ENCODE measurements at places on chromosomes 11 and 22.

DNA sequence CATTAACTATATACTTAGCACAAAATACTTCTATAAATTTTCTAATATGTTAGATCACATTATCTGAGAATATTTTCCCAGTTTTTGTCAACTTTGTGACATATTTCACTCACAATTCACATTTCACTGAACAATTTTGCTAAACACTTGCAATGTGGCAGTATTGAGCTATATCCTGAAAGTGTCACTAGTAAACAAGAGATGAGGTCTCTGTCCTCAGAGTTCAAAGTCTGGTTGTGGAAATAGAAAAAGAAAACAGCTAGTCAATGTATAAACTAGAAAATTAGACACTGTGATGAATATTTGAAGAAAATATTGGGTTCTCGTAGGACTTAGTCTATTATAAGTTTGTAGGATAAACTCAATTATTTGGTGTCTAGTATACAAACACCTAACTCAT is 87.4 kb upstream of the CHORDC1 start:
- DNase-seq, result no peak

DNA sequence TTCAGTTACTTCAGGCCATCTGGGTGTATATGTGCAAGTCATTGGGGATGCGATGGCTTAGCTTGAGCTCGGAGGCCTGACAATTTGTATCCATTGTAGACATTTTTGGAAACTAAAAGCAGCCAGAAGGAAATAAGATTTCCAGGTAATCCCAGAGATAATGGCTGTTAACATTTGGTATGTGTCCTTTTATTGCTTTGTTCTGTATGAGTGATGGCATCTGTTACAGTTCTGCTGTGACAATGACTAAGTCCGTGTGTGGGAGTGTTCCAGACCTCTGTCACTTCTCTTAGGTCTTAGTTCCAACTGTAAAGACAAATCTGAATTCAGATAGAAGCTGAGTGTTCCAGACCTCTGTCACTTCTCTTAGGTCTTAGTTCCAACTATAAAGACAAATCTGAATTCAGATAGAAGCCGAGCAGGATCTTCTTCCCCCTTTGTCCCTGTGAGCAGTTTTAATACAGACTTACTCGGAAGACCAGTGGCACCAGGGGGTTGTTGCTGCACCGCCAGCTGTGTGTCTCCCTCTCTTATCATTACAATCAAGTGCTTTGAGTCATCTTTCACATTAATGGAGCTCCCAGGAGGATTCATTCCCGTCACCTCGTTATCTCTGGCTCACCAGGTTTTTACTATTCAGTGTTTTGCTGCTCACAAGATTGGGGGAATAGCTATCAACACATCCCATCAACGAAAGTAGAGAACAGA is 190.9 kb upstream of the SORL1-AS1 start:
- DNase-seq, result no peak

GRCh38 chr22:39927544-39927943 is 26.7 kb downstream of the GRAP2 start:
- DNase-seq, result no peak

DNA sequence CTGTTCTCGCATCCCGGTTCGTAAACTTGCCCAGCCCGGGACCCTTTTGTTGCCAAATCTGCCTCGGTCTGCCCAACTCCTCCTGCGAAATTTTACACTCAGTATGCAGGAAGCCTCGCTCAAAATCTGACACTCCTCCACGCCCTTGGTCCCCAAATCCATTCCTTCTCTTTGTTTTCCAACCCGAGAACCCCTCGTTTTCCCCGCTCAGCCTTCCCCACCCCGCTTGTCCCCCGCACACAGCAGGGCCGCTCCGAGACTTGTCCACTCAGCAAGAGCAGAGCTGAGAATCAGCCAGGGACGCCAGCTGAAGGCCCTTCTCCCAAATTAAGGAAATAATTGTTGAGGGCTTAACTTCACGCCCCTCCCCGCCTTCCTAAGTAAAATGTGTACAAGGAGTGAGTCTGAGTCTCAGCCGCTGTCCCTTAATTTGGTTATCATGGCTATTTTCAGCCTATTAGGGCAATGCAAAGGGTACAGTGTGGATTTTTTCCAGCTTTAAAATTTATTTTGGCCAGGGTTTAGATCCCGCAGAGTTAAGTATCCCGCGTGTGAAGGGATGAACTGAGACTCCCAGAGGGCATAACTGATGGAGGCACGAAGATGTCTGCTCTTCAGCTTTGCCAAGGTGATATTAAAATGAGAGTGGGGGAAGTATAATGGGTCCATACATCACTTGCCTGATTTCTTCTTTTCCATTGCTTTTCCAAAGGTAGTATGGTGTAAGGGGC is 581 bp upstream of the FBXO3 start:
- DNase-seq, result no peak

DNA sequence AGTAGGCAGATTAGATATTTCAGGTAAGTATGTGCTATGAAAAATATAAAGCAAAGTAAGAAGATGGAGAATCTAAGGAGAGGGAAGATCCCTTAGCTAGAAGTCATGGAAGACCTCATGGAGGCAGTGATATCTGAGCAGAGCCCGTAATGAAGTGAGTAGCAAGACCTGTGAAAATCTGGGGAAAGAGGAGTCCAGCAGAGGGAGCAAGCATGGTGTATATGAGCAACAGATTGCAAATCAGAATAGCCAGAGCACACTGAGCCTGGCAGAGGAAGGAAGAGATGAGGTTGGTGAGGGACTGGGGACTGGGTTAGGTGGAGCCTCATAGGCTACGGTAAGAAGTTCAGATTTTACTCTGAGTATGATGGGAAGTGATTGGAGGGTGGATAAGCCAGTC is 9.4 kb downstream of the LHFPL7 start:
- DNase-seq, result no peak

GRCh38 chr11:42315846-42316245 is 856.4 kb upstream of the LRRC4C start:
- DNase-seq, result no peak

- DNase-seq, result no peak
Measured at GRCh38 chr22:17891481-17892167, 117.4 kb upstream of the BID start.

All from activated T-cell treated with anti-CD3 and anti-CD28 coated beads, Interleukin-2, amount 50 U/mL, for 4 hours (primary cell).